Upper lobe of right lung (tissue), 1 donor: ENCODE measurements at places on chromosomes 4 and X.
A peak's percentile ranks its signal among the peaks of the same experiment; 100 is the strongest.

GRCh38 chr4:175809402-175810072 lies 2.5 kb downstream of the GPM6A start:
- H3K4me1 ChIP-seq = no peaks in the 10 kb centered on the region
- no peak for DNase-seq
- H3K36me3 ChIP-seq = no peaks in the 10 kb centered on the region

- no peak overlapping the region for H3K27ac ChIP-seq
- H3K4me3 ChIP-seq = no peak overlapping the region
- no peak for DNase-seq
- no peaks in the 10 kb centered on the region for H3K4me1 ChIP-seq
- H3K27me3 ChIP-seq = no peaks in the 10 kb centered on the region
Observed at GRCh38 chrX:35090801-35091200, 148.2 kb downstream of the FAM47B start.

GRCh38 chr4:176845636-176846035 lies 52.9 kb upstream of the VEGFC start:
- H3K36me3 ChIP-seq = no peaks in the 10 kb centered on the region
- H3K4me3 ChIP-seq = no peak overlapping the region
- no peaks in the 10 kb centered on the region for H3K27me3 ChIP-seq
- no peaks in the 10 kb centered on the region for H3K4me1 ChIP-seq

- peaks cover 78% of the 10 kb centered on the region for H3K4me1 ChIP-seq
- peak; percentile 95 for DNase-seq
- H3K4me3 ChIP-seq = peak within 1 kb of the TSS; percentile 82
- H3K27ac ChIP-seq = peak within 1 kb of the TSS; percentile 97
- no peaks in the 10 kb centered on the region for H3K36me3 ChIP-seq
- H3K27me3 ChIP-seq = no peaks in the 10 kb centered on the region
Observed at GRCh38 chr4:76213415-76214176, at the start of gene SCARB2. TSS of gene SCARB2 (minus strand) at chr4:76213824. CDS start at chr4:76213543, 281 bp downstream.

DNA sequence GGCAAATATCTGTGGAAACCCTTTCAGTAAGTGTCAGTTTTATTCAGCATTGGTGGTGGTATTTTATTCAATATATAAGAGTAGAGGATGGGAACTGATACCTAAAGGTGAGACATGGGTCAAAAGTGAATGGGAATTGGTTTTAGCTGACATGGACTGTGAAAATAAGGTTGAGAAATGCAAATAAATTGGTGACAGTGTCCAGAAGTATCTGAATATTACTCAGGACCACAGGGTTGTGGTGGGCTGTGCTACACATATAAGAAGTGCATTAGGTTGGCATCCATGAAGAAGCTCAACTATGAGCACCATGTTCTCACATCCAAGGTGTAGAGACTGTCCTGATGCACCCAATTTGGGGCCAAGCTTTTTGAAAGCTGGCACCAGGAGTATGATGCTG lies 45.0 kb downstream of the ETDC start:
- H3K4me1 ChIP-seq = no peaks in the 10 kb centered on the region
- H3K36me3 ChIP-seq = no peaks in the 10 kb centered on the region
- H3K4me3 ChIP-seq = no peak overlapping the region
- DNase-seq = no peak

DNA sequence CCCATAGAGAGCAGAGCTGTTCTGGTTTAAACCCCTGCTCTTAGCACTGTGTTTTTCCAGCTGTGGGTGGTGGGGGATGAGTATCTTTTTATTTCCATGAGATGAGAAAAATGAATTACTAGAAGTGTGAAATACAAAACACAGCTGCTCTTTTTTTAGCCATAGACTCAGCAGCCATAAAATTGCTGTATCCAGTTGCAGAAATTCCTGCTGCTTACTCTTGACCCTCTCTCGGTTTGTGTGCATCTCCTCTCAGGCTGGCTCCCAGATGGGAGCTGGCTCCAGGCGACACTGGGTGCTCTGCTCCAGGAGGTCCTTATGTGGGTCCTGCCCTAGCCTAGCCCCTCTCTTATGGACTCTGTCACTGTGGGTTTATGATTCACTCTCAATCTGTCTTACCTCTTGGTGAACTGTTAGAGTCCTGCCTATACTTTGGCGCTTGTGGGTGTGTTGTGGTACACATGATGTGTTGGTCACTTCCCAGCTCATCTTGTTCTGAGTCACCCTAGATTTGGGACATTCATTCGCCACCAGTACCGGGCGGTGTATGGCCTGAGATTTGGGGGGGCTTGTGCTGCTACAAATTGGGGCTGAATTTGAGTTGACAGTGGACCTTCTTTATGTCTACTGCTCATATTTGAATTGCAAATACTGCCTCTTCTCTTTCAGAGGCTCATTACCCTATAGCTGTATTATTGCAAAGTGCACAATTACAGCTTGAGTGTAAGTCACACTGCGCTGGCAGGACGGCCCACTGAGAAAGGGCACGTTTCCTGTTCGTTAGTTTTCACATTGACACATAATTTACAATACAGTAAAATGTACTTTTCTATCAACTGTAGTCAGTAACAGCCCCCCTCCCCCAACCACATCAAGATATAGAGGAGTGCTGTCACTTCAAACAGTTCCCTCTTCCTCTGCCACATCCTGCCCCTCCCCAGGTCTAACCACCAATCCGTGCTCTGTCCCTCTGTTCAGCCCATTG lies 46.9 kb upstream of the MSANTD1 start:
- peak overlapping the region; percentile 74 for H3K27ac ChIP-seq
- H3K4me3 ChIP-seq = no peak overlapping the region
- H3K4me1 ChIP-seq = peaks cover 41% of the 10 kb centered on the region
- no peaks in the 10 kb centered on the region for H3K27me3 ChIP-seq
- no peak for DNase-seq
- H3K36me3 ChIP-seq = peaks cover 27% of the 10 kb centered on the region

GRCh38 chr4:147822128-147822527 lies 90.2 kb downstream of the ARHGAP10 start:
- no peaks in the 10 kb centered on the region for H3K27me3 ChIP-seq
- H3K4me1 ChIP-seq = peaks cover 29% of the 10 kb centered on the region
- peak overlapping the region; percentile 30 for H3K27ac ChIP-seq

GRCh38 chrX:120463241-120463640 lies 5.9 kb downstream of the LAMP2 start:
- DNase-seq = no peak
- no peaks in the 10 kb centered on the region for H3K27me3 ChIP-seq
- no peak overlapping the region for H3K4me3 ChIP-seq
- peaks cover 8% of the 10 kb centered on the region for H3K4me1 ChIP-seq
- no peaks in the 10 kb centered on the region for H3K36me3 ChIP-seq

- H3K4me1 ChIP-seq = no peaks in the 10 kb centered on the region
- no peaks in the 10 kb centered on the region for H3K27me3 ChIP-seq
- DNase-seq = peak; percentile 67
Observed at GRCh38 chrX:104112326-104112951, at the start of gene ZCCHC18. TSS of gene ZCCHC18 (plus strand) at chrX:104112523. CDS start at chrX:104114112, 1,589 bp downstream.

DNA sequence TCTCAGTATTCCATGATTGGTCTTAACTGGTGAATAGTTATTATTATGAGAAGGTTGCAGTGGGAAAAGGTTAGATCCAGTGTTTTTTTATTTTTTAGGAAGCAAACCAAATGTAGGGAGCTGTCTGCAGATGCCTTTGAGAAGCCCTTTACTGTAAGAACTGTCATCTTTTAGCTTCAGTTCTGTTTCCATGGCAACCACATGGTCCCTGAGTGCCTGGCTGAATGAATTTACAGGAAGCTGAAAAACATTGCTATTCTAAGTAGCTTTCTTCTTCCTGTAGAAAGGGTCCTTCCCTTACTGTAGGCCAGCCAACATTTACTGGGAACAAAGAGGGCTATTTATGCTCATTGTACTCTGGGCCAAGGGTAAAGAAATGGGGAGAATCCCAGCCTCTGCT lies 103.3 kb downstream of the DCLK2 start:
- no peaks in the 10 kb centered on the region for H3K27me3 ChIP-seq
- H3K4me1 ChIP-seq = peaks cover under 1% of the 10 kb centered on the region
- DNase-seq = no peak
- H3K27ac ChIP-seq = no peak overlapping the region
- H3K36me3 ChIP-seq = no peaks in the 10 kb centered on the region

- H3K4me3 ChIP-seq = peak within 1 kb of the TSS; percentile 48
- DNase-seq = peak; percentile 78
- H3K27ac ChIP-seq = no peak within 1 kb of the TSS
- no peaks in the 10 kb centered on the region for H3K4me1 ChIP-seq
Observed at GRCh38 chr4:56821381-56822243, at the start of gene SPINK2. TSS of gene SPINK2 (minus strand) at chr4:56821701. CDS start at chr4:56821662, 39 bp downstream.

- DNase-seq = no peak
- no peaks in the 10 kb centered on the region for H3K36me3 ChIP-seq
- no peaks in the 10 kb centered on the region for H3K4me1 ChIP-seq
- H3K4me3 ChIP-seq = no peak overlapping the region
Observed at GRCh38 chr4:53767482-53767881, 176.2 kb upstream of the LNX1 start.

GRCh38 chrX:53398216-53398615 lies 24.2 kb downstream of the SMC1A start:
- no peak overlapping the region for H3K27ac ChIP-seq
- H3K4me3 ChIP-seq = no peak overlapping the region
- no peaks in the 10 kb centered on the region for H3K4me1 ChIP-seq
- DNase-seq = no peak
- H3K27me3 ChIP-seq = no peaks in the 10 kb centered on the region
- H3K36me3 ChIP-seq = peaks cover 19% of the 10 kb centered on the region

DNA sequence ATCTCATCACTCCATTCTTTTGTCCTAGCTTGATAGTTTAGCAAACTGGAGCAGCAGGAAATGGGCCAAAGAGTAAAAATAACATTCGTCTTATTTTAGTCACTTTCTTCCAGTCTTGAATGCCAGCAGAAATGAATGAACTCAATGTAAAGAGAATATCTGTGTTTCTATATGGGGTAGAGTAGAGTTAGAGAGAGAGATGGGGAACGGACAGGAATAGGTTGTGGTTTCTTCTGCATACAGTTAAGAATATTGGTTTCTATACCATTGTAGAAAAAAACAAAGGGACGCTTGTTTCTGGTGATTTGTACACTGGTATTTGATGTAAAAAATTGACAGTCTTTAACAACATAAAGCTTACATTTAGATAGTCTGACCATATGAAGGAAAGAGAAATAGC lies 8.9 kb downstream of the GPR174 start:
- no peaks in the 10 kb centered on the region for H3K4me1 ChIP-seq
- no peaks in the 10 kb centered on the region for H3K36me3 ChIP-seq
- H3K27me3 ChIP-seq = no peaks in the 10 kb centered on the region
- no peak overlapping the region for H3K27ac ChIP-seq

GRCh38 chr4:89303814-89304388 lies 3.7 kb downstream of the GPRIN3 start:
- no peak for DNase-seq
- no peaks in the 10 kb centered on the region for H3K36me3 ChIP-seq
- H3K4me1 ChIP-seq = peaks cover 18% of the 10 kb centered on the region
- no peaks in the 10 kb centered on the region for H3K27me3 ChIP-seq
- H3K27ac ChIP-seq = peak overlapping the region; percentile 28

DNA sequence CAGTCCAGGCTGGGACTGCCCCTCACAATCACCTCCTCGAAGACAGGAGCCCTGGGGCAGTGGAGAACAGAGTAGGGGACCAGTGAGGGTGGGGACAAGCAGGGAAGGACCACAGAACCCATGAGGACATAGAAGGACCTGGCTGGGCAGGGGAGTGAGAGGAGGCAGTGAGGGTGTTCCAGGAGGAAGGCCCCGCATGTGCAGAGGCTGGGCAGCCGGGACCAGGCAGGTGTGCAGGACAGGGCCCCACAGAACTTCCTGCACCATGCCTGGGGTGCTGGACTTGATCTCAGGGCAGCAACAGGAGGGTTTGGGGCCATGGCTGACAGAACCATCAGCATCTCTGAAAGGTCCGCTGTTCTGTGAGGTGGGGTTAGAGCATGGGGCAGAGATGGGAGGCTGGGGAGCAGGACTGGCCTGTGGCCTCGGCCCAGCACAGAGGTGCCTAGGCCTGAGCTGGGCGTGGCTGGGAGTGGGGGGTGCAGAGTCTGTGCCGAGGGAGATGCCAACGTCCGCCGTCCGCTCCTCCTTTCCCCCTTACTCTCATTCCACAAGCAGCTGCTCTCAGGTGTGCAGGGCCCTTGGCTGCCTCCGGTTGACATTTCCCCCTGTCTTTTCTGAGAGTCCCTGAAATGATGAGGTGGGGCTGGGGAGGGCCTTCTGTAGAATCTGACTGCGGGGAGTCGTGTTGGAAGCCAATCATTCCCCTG lies 40.8 kb downstream of the EVC start:
- no peak overlapping the region for H3K27ac ChIP-seq
- peaks cover 38% of the 10 kb centered on the region for H3K36me3 ChIP-seq
- no peak overlapping the region for H3K4me3 ChIP-seq
- no peaks in the 10 kb centered on the region for H3K4me1 ChIP-seq

DNA sequence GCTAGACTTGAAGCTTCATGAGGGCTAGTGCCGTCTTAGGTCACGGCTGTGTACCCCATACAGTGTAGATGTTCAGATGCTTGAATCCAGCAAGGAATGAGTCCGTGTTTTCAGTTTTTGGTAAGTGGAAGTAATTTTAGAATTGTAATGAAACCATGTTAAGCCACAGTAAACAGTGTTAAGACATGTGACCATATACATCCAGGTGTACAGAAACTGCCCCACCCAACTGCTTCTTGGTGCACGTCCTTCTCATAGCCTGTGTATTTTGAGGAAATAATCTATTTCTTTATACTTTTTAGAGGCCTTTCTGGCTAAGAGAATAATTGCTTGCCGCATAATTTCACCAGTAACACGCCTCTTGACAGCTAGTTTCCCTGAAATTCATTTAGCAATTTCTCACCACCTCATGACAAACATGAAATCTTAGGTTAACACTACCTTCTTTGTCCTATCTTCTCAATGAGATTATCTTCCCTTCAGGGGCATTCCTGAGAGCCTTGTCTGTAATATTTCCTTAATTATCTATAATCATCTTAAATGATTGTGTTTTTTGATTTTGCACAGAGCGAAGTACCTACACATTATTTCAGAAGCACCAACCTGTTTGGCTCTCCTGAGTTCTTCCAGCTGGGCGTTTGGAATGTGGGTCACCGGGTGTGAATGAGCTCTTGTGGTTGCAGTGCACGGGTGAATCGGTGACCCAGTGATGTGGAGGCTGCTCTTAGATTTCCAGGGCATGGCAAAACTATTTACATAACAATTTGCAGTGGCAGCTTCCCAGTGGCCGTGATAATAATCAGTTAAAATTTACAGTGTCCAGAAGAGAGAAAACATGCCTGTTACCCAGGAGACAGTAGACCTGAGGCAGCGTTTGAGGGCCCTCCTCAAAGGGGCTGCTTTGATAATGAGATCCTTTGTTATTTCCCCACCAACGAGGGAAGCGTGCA lies 50.2 kb upstream of the TADA2B start:
- DNase-seq = no peak
- no peaks in the 10 kb centered on the region for H3K27me3 ChIP-seq
- peaks cover 33% of the 10 kb centered on the region for H3K36me3 ChIP-seq
- H3K4me3 ChIP-seq = no peak overlapping the region

- H3K4me3 ChIP-seq = no peak overlapping the region
- no peaks in the 10 kb centered on the region for H3K4me1 ChIP-seq
- H3K27ac ChIP-seq = no peak overlapping the region
- DNase-seq = no peak
- no peaks in the 10 kb centered on the region for H3K36me3 ChIP-seq
Observed at GRCh38 chr4:180913750-180914149, 1329.5 kb upstream of the TENM3 start.

DNA sequence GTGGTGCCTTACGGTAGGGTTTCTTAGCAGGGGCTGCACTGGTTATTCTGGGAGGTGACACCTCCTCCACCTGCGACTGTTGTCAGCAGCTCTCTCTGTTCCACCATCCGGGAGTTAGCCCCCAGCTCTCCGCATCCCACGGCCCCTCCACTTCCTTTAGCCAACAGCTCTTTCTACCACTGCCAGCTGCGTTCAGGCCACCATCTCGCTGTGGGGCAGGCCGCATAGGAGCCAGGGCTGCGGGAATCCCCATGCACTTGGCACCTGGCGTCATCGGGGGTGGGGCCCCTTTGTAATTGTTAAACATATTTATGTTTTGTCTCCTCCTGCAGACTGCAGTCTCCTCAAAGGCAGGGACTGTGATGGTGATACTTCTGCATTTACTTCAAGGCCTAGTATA lies 480.2 kb downstream of the SMARCA1 start:
- no peak for DNase-seq
- no peak overlapping the region for H3K4me3 ChIP-seq
- H3K4me1 ChIP-seq = no peaks in the 10 kb centered on the region
- no peaks in the 10 kb centered on the region for H3K27me3 ChIP-seq
- H3K27ac ChIP-seq = no peak overlapping the region
